Left kidney (tissue), 8 donors: ENCODE measurements at places on chromosomes 13 and 19. TPM values are rescaled to one million over a fixed set of nuclear protein-coding genes. Genes with fewer than 3 reads are reported as not detected.

Gene EHD2
- polyA plus RNA-seq, result 27.4 TPM

Gene MEIOSIN
- not detected for polyA plus RNA-seq

Gene ZNF416
- polyA plus RNA-seq, result 9.3 TPM

Gene CD177
- 0.20 TPM for polyA plus RNA-seq

Gene ZNF66
- 10.5 TPM for polyA plus RNA-seq
